Right lobe of liver (tissue), 6 donors: ENCODE measurements at places on chromosomes 11 and 22.
A peak's percentile ranks its signal among the peaks of the same experiment; 100 is the strongest.

GRCh38 chr11:69462106-69462951 lies 19.1 kb upstream of the LINC01488 start:
- no peak for DNase-seq

GRCh38 chr11:77658213-77659013 lies 20.8 kb upstream of the CLNS1A start:
- no peak for DNase-seq

- no peak for DNase-seq
These were observed 7.8 kb upstream of the RPS6KA4 start for GRCh38 chr11:64351136-64351631.

GRCh38 chr11:119375337-119376196 lies 5.9 kb downstream of the USP2 start:
- peak; percentile 88 for DNase-seq

DNA sequence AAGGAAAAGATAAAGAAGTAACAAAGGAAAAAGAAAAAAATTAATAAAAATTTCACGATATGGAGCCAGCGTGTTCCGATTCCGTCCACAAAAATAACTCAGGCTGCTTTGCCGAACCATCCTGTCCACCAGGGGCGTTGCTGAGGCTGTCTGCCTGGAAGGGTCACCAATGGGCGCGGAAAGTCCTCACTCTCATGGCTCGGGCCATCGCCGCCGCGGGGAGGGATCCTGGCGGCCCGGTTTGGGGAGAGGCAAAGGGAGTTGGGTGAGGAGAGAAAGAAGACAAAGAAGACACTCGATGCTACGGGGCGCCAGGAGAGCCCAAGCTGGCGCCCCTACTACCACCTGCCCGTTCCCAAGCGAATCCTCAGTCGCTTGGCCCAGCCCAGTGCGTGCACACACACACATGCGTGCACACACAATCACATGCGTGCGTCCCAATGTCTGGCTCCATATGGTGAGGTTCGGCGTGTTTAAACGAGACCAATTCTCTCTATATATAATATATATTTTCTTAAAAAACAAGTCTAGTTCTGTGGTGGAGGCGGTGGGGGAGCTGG lies 5.6 kb upstream of the PYGM start:
- no peak for DNase-seq

DNA sequence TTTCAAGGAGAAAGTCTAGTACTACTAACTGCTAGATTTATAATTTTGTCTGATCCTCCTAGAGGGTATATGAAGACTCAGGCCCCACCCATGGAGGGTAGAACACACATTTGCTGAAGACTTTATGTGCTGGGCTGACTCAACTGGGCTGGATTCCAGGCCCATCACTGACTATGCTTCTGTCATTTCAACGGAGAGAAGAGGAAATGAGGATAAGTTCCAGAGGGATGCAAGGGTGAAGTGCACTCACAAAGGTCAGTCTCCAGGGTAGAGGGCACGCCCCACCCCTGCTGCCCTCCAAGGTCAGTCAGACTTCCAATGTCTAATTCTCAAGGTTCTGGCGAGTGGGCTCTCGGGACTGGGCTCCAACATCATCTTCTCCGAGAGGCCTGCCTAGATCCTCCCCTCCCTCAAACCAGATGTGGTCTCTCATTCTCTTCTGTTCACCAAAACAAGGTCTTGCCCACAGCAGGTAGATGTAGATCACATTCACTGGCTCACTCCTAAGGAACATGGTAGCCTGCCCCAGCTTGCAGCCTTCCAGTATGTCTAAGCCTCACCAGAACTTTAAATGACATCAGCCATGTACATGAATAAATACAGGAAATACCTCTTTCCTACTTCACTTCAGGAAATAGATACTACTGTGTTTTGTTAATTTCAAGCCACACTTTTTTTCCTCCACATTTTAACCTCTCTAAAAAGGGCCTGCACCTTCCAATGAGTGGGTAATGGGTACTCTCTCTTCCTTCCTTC lies 7.3 kb upstream of the C11orf86 start:
- no peak for DNase-seq

DNA sequence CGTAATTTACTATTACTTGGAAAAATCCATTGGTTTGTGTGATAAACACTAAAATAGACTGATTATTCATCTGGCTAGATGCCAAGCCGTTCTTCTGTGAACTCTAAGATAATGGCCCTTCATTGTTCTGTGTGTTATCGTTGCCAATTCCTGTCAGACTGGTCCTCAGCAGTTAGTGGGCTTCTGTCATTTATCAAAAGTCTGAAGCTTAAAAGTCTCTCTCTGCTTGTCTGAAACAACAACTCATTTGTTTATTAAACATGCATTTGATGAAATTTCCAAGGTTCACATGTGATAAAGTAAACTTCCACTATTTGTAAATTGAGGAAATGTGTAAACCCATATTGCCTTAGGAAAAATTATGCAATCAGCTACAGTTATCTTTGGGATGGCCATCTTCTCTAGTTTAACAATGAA lies 21.1 kb upstream of the RDX start:
- no peak for DNase-seq

GRCh38 chr22:27466778-27467438 lies 334.6 kb downstream of the MN1 start:
- no peak for DNase-seq

DNA sequence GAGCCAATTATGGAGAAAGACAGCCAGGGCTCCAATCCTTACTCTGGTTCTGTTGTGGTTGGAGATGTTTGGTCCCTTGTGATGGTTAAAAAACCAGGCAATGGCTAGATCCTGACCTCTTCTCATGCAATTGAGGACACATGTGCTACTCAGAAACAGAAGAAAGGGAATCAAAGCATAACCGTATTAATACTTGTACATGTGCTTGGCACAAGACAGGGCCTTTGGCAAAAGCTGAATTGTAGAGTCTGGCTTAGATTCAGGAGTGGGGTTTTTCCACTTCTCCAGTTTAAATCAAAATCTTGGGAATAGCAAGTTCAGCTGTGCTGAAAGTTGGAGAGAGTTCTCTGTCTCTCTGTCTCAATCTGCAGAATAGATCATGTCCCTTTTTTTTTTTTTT lies 80.1 kb upstream of the E2F8 start:
- DNase-seq, result no peak
